ENCODE measurements at places on chromosomes 5 and 9.

- no peak for DNase-seq
Observed at GRCh38 chr5:41508696-41509398, 1.6 kb downstream of the PLCXD3 start.

DNA sequence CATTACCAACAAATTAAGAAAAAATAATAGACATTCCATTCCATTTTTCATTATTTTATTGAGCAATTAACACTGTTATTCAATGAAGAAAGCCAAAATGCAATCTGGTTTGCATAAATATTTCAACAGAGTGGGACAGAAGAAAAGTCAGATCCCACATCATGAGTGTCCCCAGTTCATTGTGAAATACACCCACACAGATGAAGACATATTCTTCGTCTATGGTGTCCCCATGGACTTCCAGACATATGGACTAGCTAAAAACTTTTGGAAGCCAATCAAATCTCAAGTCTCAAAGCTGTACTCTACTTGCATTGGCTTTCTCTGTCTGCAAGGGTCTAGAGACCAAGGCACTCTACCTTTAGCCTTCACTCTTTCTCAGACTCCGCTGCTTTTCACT lies 194.3 kb downstream of the SEMA5A start:
- no peak for DNase-seq

- no peak for DNase-seq
Observed at GRCh38 chr5:172733131-172733973, 37.6 kb downstream of the DUSP1 start.

- DNase-seq: no peak
Observed at GRCh38 chr5:55218967-55219366, 8.1 kb downstream of the MCIDAS start.

DNA sequence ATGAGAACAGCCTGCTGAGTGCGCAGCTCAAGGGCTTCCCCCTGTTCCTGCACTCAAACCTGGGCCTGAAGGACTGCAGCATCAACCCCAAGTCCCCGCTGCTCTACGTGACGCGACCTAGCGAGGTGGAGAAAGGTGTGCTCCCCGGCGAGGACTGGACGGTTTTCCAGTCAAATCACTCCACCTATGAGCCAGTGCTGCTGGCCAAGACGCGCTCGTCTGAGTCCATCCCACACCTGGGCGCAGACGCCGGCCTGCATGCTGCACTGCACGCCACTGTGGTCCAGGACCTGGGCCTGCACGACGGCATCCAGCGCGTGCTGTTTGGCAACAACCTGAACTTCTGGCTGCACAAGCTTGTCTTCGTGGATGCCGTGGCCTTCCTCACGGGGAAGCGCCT lies 19.9 kb downstream of the NDST1 start:
- DNase-seq: no peak

GRCh38 chr5:73357576-73357975 lies 91.0 kb downstream of the FOXD1 start:
- no peak for DNase-seq

GRCh38 chr9:127628758-127629467 lies 16.8 kb downstream of the STXBP1 start:
- DNase-seq: no peak

DNA sequence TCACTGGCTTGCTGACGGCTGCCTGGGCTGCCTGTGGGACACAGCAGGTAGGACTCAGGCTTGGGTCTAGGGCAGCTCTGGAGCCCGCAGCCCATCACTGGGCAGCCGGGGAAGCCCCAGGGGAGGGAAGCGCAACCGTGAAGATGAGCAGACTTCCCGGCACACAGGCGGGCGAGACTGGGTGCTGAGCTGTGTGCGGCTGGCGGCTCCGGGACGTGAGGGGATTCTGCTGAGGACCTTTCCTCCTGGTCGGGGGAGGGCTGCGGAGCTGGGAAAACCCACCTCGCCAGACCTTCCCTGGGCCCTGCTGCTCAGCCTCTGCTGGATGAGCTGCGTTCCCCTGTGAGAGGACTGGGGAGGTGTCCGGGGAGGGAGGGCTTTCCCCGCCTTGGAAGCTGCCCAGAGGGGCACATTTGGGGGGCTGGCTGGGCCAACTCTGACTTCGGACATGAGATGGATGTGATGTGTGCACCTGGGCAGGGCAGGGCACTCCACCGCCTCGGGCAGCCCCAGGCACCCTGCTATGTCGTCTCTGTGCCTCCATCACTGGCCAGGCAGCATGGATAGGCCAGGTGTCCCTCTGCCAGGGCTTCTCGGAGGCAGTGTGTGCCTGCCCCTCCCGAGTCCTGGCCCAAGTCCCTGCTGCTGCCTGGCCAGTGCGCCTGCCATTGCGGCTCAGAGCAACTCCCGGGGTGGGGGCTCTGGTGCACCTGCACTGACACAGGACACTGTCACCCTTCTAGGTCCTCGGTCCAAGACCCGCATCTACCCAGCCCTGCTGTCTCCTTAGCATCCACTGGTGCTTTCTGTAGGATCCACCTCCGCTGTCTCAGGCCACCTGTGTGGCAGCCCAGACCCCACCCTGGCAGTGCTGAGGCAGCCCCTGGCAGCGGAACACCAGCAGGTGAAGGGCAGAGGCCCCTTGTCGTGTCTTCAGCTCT lies 66.4 kb downstream of the COL5A1 start:
- no peak for DNase-seq

- DNase-seq: no peak
Observed at GRCh38 chr9:6564868-6565267, 80.7 kb downstream of the GLDC start.

- no peak for DNase-seq
Observed at GRCh38 chr5:93145767-93146166, 435.3 kb downstream of the NR2F1-AS1 start.

Measured in CD4-positive, alpha-beta T cell treated with Interleukin-6 at 100 ng/mL for 8 hours (primary cell).